ENCODE measurements at places on chromosomes 1 and 21.
A peak's percentile ranks its signal among the peaks of the same experiment; 100 is the strongest.

GRCh38 chr21:23475281-23476219 is 2131.7 kb downstream of the MRPL39 start:
- no peak for DNase-seq

- no peak for DNase-seq
These were observed 202.5 kb downstream of the C1orf94 start for GRCh38 chr1:34378968-34379856.

GRCh38 chr1:174262349-174263241 is 103.3 kb downstream of the RABGAP1L start:
- DNase-seq: peak; percentile 59

DNA sequence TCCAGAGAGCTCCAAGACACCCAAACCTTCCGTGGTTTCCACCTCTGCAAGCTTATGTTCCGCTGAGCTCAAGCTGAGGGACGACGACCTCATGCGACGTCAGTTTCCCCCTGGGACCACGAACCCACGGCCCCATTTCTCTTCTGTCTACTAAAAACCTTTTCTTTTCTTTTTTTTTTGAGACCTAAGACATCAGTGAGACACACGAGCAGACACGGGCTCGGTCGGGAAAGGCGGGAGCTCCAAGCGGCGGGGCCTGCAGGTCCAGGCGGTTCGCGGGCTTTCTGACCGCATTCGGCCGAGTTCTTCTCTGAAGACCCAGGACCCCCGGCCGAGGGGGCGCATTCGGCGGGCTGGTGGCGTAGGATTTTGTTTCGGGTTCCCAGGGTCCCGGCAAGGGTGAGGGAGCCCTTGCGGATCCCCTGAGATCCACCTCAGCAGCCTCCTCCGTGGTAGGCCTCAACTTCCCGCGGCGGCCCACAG is 402 bp downstream of the C21orf58 start:
- no peak for DNase-seq

GRCh38 chr1:78092643-78093042 is 46.9 kb downstream of the GIPC2 start:
- no peak for DNase-seq

- no peak for DNase-seq
These were observed 7.0 kb upstream of the C1orf174 start for GRCh38 chr1:3907031-3907534.

GRCh38 chr1:8113262-8114220 is 87.4 kb upstream of the ERRFI1 start:
- DNase-seq: no peak

- no peak for DNase-seq
These were observed 80.5 kb downstream of the GALNT2 start for GRCh38 chr1:230147253-230148125.

DNA sequence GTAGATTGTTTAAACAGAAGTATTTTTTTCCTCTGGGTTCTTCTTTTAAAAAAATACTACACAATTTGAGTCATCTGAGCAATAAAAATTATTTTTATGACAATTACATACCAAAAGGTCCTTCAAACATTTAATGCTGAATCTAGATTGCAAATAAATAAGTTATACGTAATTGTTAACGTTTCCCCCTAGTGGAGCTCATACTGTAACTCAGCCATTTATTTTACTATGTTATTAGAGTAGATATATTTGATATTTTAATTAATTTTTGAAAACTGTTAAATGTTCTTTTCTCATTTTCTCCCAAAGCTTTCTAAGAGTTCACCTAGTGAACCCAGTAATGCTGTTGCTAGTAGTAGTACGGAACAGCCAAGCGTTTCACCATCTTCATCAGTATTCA is 33.5 kb downstream of the ZMYM1 start:
- DNase-seq: no peak

GRCh38 chr1:186618401-186619170 is 61.6 kb downstream of the PTGS2 start:
- DNase-seq: no peak

GRCh38 chr1:26831546-26832248 is 5.2 kb downstream of the ZDHHC18 start:
- DNase-seq: no peak

DNA sequence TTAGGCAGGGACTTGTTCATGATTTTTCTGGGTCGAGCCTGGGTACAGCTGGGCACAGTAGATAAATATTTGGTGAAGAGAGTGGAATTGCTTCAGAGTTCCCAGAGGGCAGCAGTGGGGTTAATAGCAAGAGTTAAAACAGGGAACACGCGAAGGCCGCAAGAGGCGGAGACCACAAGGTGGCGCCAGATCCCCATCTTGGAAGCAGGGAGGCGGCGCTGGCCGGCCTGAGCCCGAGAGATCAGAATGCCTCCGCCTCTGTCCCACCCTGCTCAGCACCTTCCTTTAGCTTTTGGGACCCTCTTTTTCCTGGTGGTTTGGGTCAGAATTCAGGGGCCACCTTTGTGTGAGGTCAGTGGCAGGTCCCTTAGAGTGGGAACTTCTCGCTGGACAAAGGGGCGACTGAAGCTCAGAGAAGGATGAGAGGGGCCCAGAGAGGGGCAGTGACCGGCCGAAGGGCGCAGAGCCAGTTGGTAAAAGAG is 6.5 kb upstream of the PADI2 start:
- DNase-seq: peak; percentile 50

DNA sequence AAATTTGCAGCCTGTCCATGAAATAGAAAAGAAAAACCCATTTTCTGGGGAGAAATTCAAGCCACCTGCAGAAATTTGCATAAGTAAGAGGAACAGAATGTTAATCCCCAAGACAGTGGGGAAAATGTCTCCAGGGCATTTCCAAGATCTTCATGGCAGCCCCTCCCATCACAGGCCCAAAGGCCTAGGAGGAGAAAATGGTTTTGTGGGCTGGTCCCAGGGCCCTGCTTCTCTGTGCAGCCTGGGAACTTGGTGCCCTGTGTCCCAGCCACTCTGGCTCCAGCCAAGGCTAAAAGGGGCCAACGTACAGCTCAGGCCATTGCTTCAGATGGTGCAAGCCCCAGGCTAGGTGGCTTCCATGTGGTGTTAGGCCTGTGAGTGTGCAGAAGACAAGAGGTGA is 155.6 kb downstream of the PRDM2 start:
- no peak for DNase-seq

GRCh38 chr1:14421295-14421976 is 177.0 kb upstream of the KAZN start:
- no peak for DNase-seq

- DNase-seq: no peak
These were observed 6.6 kb upstream of the GNG12 start for GRCh38 chr1:67839826-67840225.

GRCh38 chr1:65063025-65063424 is 85.0 kb upstream of the AK4 start:
- DNase-seq: no peak

DNA sequence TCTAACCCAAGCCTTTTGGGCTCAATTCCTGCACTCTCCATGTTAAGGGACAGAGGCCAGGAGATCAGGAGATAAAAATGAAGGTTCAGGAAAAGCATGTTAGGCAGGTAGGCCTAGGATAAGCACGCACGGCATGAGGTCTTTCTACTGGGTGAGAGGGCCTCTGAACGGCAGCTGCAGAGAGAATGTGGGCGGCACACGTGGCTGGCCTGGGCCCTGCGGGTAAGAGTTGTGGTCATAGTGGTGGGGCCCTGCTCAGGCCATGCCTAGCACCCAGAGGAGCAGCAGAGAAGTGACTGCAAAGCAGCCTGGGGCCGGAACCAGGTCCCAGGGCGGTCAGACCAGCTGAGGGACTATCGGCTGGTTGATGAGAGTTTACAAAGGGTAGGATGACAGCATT is 7.5 kb upstream of the FOXO6 start:
- no peak for DNase-seq

- DNase-seq: no peak
These were observed 214.9 kb downstream of the HLX start for GRCh38 chr1:221093903-221094791.

DNA sequence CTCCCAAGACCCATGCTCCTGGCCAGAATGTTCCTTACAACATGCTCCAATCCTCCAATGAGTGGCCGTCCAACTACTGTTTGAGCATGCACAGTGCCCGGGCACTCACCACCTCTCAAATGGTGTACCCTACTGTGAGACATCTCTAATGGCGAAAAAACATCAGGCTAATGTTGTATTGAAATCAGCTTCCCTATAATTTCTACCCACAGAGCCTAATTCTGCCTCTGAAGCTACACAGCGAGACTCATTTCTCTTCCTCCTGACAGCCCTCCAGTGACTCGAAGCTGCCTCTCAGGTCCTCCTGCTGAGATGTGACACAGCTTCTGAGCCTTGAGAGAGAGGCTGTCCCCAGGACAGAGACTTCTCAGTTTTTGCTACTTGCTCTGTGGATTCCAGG is 130.7 kb downstream of the FAM78B start:
- no peak for DNase-seq

- DNase-seq: no peak
These were observed 107.3 kb upstream of the ST6GALNAC5 start for GRCh38 chr1:76759950-76760349.

GRCh38 chr1:91053630-91054029 is 31.8 kb upstream of the ZNF644 start:
- DNase-seq: no peak

DNA sequence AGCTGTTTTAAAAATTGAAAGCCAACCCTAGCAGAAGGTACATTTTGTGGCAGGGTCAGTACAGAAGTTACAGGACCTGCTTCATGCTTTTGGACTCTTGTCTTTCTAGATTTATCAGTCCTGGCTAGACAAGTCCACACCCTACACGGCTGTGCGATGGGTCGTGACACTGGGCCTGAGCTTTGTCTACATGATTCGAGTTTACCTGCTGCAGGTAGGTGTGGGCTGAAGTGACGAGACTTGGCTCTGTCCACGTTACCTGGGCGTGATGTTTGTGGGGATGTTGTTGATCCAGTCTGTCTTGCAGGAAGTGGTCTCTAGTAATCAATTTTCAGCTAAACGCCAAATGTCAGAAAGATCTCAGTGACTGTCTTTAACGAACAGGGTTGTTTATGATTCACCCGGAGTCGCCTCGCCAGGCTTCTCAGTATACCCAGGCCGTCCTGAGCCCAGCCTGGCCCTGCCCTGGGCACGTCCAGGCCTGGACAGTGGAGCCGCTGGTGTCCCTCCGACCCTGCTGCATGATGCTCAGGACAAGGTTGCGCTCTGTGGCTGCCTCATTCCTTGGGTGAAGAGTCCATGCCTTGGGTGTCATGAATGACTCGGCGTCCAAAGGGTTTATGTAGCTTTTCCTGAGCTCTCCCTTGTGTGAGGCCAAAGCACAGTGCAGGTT is 5.5 kb downstream of the RER1 start:
- no peak for DNase-seq

- DNase-seq: no peak
These were observed 894.7 kb downstream of the ADGRL2 start for GRCh38 chr1:82695443-82695842.

GRCh38 chr1:172431204-172431603 is 10.7 kb downstream of the C1orf105 start:
- no peak for DNase-seq

- DNase-seq: no peak
These were observed 20.9 kb downstream of the PLA2G2F start for GRCh38 chr1:20160034-20160433.

DNA sequence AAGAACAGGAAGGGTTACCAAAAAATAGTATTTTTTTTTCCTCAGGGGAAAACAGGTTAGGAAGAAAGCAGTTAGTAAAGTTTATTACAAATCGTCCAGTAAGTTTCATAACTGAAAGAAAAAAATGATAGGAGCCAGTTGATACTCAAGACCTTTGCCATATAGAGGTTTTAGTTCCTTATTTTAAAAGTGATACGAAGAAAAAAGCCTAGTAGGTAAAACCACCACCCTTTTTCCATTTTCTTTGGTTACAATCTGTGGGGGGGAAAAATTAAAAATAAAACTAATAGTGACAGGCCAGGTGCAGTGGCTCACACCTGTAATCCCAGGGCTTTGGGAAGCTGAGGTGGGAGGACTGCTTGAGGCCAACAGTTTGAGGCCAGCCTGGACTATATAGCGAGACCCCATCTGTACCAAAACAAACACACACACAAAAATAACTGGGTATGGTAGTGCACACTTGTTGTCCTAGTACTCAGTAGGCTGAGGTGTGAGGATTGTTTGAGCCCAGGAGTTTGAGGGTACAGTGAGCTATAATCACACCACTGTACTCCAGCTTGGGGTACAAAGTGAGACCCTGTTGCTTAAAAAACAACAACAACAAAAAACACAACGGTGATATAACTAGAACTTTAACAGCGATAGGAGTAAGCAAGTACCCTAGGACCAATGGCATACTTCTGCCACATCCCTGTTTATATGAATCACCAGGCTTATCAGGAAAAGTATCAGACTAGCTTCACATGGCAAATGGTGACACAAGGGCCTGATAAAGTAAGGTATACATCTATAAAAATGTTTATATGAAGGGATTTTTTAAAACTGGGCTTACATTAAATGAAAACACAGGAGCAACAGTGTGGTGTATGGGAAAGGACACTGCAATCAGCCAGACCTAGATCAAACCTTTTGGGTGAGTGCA is 5.4 kb downstream of the TMEM59 start:
- DNase-seq: no peak

DNA sequence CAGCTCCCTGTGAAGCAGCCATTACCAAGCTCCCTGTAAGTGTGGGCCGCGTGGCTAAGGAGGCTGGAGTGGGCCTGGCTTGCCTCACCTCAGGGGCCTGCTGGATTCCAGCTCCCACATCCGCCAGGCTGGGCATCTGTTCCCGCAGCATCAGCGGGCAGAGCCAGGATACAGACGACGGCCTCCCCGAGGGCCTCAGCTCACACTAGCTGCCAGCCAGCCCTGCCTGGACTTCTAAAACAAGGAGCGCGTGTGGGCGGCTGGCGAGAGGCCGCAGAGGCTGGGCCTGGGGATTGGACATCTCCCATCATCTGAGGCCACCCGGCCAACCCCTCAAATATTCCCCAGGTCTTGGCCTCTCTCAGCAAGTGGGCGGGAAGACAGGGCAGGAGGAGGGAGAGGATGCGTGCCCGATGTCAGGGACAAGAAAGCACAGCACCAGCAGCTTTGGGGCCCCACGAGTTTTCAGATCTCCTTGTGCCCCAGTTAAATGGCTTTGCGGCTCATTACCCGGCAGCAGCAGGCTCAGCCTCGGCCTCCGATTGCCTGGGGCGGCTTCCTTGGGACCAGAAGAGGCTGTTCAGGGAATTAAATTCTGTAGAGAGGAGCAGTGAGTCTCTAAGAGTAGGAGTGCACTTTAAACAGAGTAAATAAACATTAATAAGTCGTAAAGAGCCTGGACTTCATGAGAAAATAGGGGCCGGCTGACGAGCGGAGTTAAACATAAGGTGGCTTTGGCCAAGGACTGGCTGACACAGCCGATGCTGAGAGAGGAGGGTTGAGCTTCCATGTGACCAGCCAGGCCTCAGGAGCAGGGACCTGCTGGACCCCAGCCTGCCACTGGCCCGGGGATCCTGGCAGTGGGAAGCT is 208.9 kb upstream of the C1orf174 start:
- no peak for DNase-seq

- DNase-seq: no peak
These were observed 79.4 kb downstream of the PAX7 start for GRCh38 chr1:18710002-18710401.

GRCh38 chr1:35929730-35930592 is 944 bp upstream of the AGO3 start:
- DNase-seq: no peak
